Activated naive CD8-positive, alpha-beta T cell treated with anti-CD3 and anti-CD28 coated beads, Interleukin-2, amount 10 ng/mL, durations not matched to agents 7 days and 5 days (primary cell): ENCODE measurements at places on chromosomes 2 and 18. TPM values are rescaled to one million over a fixed set of nuclear protein-coding genes. Genes with fewer than 3 reads are reported as not detected.

EPHA4 gene
- total RNA-seq = 36.4 TPM

ERICH2 gene
- total RNA-seq = not detected

MROH2A gene
- total RNA-seq = not detected

SIX3 gene
- not detected for total RNA-seq

- DNase-seq = no peak
Measured at GRCh38 chr2:74095632-74096031, 52.1 kb downstream of the BOLA3 start.

DNA sequence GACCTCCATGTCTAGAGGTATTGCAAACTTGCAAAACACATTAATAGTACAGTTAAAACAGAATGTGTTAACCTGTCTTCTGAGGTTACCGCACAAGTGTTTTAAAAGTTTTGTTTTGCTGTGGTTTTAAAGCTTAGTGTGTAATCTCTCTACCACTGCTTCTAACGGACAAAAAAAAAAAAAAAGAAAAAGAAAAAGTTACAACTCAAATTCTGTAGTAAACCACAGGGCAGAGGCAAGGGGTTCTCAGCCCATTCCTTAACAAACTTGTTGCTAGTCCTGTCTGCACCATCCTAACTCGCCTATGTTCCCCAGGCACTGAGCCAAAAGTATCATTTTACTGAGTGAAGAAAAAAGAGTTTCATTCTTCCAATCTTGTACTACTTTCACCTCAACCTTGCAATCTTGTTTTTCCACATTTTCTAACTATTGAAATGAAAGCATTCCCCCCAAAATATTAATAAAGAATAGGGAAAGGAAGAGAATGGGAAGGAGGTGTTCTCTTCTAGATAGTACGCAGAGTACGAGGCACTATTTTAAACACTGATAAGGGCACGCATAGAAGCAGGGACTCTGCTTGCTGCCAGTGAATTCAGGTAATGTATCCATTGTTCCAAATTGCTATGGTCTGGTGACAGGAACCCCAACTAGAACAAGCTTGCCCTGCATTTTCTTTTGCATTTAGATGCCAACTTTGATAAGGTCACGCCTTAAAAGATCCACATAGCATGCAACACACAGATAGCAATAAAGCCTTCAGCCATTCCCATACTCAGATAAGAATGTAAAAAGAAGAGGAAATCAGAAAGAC lies 47.1 kb downstream of the IKZF2 start:
- no peak for DNase-seq

DNA sequence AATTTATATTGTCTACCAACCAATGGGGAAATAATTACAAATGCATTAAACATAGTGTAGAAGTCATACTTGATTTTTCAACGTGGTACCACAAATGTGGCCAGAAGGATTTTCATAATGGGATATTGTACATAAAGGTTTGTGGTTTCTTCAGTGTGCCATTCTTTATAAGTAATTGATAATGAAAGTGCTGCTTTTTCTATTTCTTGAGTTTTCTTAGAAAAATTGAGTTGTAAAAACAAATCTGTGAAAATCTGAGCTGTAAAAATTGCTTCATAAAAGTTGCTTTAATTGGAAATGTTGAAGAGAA lies 103.6 kb downstream of the KYNU start:
- DNase-seq = no peak

DNA sequence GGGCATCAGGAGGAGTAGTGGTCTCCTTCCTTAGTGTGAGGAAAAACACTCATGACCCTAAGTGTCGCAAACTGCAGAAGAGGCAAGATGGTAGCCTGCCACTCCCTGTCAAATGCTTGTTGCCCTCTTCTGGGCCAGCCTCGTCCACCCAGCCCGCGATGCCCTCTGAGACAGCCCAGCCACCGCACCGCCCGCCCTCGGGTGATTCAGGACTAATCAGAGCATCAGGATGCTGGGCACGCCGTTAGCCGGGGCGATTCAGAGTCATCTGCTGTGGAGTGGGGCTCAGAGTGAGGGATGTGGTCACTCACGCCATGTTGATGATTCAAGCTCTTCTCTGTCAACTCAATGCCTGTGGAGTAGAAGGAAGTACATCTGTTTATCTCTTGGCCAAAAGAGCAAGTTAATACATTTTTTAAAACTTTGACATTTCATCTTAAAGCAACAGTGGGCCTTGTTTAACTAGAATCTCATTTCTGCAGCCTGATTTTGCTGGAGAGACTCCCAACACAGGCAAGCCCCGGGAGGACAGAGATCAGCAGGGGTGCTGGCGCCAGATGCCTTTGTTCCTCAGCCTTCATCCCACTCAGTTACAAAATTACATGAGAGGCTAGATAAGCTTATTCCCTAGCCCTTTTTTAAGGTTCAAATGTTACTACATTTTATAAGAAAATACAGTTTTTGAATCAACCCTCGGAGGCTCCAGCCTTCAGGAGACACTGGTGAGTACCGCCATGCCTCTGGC lies 79.0 kb downstream of the TMEM18 start:
- DNase-seq = no peak

DNA sequence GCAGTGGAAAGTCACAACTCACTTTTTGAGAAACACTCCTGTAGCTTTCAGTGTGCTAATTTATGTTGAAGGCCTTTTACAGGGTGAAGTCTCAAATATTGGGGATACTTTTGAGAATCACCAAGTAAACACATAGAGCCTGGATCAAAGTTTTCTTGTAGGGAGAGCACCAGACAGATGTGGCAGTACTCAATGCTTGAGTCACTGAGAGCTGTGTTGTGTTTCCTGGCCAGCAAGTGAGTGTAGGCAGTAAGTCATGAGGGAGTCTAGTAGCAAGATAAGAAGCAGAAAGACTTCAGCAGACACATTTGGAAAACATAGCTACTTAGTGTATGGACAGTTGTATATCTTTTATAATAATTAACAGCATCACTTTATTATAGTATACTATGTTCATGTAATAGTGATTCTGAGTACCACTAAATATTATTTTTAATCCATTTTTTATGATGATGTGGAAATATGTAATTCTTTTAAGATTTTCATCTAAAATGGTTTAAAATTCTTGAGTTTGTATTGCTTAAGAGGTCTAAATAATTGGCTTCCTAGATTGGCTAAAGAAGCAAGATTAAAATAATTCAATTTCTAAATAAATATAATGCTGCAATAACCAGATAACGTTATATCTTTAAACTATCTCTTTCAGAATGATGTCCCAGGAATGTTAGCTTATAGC lies 12.8 kb downstream of the PSMD1 start:
- DNase-seq = no peak

- DNase-seq = no peak
Measured at GRCh38 chr2:228838819-228839218, 432.3 kb downstream of the PID1 start.
